NCI-H1694 treated with DMSO at 0.1 percent for 48 hours (cell line): ENCODE measurements at places on chromosomes 13 and 19.

DNA sequence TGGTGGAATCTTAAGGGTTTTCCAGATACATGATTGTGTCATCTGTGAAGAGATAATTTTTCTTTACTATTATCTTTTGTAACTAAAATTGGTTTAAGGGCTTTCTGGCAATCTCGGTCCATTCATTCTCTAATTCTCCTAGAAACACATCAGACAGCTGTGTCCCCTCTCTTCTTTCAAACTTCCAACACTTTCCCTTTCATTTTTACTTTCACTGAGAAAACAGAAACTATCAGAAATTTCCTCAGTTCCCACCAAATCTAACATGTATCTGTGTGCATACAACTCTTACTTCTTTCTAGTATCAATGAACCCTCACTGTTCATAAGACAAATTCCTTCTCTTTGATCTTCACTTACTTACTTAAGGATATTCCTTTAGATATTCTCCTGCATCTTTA lies 40.2 kb downstream of the KCNRG start:
- no peak for DNase-seq

- DNase-seq, result no peak
Measured at GRCh38 chr19:35310811-35311465, 18.0 kb upstream of the CD22 start.

GRCh38 chr13:79194272-79194671 lies 211.8 kb downstream of the RBM26 start:
- no peak for DNase-seq

DNA sequence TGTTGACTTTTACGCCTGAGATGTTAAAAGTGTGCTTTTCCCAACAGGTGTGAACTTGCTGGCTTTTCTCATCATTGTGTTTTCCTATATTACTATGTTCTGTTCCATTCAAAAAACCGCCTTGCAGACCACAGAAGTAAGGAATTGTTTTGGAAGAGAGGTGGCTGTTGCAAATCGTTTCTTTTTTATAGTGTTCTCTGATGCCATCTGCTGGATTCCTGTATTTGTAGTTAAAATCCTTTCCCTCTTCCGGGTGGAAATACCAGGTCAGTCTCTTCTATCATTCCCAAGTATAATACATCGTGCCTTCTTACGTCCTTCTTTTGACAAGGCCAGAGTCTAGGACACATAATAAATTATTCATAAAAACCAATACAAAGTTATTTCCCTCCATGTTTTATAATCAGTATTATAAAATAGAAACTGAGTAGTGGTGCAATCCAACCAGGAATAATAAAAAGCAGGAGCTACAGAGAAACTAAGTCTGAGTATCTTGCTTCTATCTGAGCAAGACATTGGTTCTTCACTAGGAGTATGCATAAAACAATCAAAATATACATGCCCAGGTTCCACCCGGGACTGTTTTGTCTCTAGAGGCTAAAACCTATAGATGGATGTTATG lies 57.9 kb downstream of the RXFP2 start:
- peak; percentile 22 for DNase-seq

GRCh38 chr13:52067237-52067636 lies 42.7 kb downstream of the UTP14C start:
- DNase-seq, result no peak

- DNase-seq, result no peak
Measured at GRCh38 chr19:6214881-6215541, 64.8 kb downstream of the MLLT1 start.

DNA sequence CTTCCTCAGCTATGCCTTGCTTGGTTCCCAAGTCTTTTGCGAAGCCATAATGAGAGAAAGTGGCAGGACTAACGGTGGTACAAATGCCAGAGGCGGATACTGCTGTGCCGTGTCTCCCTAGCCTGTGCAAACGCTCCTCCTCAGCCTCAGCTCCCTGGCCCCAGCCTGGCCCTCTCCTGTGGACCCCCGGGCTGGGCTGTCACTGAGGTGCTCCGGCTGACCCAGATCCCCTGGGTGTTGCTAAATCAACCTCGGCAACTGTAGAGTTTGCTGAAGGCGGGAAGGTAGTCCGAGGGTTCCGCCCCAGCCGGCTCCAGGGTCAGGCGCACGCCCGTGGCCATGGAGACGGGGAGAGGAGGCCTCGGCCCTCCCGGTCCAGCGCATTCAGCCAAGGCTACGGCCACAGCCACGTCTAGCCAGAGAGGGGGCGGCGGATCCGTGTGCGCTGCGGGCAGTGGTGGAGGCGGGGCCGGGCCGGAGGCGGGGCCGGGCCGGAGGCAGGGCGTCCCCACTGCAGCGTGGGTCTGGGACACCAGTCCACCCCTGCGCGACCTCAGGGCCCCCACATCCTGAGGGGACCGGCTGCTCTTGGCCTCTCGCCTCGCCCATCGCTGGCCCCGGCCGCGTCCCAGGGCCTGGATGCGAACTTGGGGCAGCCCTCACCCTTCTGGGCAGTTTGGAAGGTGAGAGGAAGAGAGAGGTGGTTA lies 16.4 kb upstream of the ZNF492 start:
- no peak for DNase-seq

GRCh38 chr13:40126306-40127085 lies 471.0 kb downstream of the COG6 start:
- no peak for DNase-seq

DNA sequence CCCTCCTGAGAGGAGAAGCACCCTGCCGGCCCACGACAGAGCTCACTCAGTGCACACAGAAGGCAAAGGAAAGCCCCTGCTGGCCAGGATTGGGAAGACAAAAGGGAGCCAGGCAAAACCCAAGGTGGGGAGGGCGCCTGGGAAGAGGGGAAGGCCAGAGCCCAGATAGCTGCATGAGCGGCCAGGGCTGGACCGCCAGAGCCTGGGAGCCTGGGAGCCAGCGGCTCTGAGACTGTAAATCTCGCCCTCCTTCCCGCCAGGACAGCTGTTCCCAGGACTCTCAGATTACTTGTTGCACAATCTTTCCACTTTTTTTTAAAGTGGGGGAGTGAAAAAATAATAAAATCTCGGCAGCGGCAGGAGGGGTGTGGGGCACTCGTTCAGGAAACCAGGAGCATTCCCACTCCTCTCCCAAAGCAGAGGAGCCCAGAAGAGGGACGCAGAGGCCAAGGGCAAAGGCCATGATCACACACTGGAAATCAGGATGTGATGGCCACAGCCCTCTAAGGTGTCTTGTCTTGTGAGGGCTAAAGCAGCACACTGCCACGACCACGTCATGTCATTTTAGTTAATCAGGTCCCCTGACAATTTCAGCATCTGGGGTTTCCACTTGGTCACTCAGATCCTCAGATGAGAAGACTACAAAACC lies 19.6 kb upstream of the EPHX3 start:
- no peak for DNase-seq
